HS-27A (cell line): ENCODE measurements at places on chromosomes 7 and 10.

DNA sequence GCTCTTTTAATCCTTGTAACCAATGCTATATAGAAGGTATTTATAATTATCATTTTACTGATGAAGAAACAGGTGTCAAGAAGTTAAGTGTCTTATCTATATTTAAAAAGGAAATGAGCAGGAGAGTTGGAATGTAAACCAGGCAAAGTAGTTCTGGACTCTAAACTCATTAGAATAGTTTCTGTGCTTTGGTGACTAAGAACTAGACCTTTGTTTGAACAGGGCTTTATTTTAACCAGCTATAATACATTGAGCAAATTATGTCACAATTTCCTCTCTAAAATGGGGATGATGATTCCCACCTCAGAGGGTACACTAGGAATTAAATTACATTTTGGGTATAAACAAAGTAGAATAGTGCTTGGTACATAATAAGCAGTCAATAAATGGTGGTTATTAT is 236.0 kb downstream of the MAGI2 start:
- no peak for DNase-seq

GRCh38 chr7:116242759-116243158 is 32.4 kb downstream of the TES start:
- no peak for DNase-seq

DNA sequence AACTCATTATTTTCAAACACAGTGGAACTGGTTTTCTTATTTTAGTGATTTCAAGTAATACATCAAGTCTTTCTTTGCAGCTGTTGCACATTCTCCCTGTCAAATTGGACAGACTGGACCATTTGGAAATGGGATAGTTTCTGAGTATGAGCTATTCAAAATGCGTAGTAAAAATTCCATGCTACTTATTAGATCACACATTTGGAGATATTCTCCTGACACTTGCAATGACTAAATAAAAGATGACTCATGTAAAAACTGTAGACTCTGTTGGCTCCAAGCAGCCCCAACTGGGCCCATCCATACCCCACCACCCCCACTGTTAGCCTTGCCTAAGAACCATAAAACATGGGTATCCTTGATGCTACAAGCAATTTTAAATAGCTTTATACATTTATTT is 25.9 kb upstream of the BICC1 start:
- no peak for DNase-seq

DNA sequence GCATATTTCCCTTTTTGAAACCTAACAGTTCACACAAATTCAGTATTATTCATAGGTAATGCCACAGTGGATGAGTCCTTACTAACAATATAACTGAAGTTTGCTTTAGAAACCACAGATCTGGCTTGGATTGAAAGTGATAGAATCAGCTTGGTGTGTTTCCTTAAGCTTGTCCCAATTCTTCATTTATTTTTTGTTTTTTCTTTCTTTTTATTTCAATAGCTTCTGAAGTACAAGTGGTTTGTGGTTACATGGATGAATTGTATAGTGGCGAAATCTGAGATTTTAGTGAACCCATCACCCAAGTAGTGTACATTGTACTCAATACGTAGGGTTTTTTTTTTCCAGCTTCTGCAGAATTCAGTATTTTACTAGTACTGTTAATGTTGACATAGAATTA is 518.2 kb upstream of the SEMA3D start:
- DNase-seq = no peak

GRCh38 chr7:130966246-130967009 is 232.4 kb upstream of the KLF14 start:
- no peak for DNase-seq

- no peak for DNase-seq
These were observed 367.7 kb upstream of the NPVF start for GRCh38 chr7:25595996-25596395.

DNA sequence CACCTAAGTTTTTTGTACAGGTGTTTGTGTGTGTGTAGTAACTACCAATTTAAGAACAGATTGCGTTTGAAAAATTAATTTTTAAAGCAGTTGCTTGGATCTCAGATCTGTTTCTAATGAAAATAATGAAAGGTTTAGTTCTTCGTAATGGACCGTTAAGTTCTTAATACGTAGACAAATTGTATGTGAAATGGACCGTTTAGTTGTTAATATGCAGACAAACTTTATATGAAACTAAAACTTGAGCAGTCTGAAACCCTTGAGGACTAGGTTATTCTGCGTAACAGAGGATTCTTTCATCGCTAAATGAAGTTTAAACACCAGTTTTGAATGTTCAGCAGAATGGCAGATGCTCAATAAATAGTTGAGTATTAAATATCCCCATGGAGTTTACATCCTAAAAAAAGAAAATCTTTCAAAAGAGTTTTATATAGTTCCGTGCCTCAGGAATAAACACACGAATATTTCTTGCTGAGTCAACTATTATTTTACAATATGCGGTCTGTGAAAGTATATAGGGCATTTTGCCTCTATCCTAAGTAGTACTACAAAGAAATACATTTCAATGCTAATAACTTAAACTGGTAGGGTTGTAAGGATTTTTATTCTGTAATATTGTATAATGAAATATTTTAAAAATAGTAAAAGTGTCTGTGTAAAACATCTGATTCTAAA is 1.2 kb downstream of the DBF4 start:
- no peak for DNase-seq

DNA sequence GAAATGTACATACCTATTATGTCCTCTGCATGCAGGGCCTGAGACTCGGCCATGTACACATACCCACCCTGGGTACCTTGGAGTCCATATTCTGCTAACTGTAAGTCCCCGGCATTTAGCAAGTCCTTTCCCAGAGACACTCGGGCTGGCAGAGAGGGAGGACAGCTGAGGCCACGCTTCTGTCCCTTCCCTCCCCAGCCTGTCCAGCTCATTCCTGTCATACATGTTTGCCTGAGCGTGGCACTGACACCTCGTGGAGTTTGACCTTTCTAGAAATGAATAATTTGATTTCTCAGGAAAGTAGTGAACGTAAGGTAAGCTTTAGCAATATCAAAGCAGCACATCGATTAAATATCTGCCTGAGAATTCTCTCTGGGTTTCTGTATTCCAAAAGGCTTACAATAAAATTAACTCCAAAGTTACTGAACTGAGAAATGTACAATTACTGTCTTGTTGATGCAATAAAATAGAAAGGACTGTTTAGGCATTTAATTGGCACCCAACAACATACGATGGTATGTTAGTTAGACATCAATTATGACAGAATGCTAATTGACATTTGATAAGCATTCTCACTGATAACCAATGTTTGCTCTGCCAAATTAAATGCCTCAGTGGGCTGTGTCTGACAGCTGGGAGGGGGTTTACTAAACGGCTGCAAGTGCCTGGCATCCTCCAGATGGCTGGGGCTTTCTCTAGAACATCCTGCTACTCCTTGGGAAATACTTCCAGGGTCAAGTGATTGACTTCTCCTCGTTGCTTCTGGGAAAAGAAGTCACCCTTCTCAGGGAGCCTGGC is 221.2 kb downstream of the CCSER2 start:
- DNase-seq = no peak

DNA sequence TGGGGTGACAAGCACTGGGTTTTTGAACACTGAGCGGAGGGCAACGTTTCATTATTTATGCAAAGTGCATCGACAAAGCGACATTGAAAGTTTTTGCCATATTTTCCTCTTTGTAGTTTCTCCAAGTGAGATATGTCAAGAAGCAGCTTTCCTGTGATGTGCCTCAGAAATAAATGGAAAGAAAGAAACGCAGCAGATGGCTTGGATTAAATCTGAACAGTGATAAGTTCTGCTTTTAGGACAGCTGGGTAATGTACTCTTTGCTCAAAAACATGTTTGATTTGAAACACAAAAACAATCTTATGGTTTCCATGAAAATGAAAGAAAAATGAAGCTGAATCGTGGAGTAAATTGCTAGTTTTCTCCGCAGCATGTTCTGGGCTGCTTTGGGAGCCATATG is 166.3 kb downstream of the PTPRN2 start:
- DNase-seq = no peak

DNA sequence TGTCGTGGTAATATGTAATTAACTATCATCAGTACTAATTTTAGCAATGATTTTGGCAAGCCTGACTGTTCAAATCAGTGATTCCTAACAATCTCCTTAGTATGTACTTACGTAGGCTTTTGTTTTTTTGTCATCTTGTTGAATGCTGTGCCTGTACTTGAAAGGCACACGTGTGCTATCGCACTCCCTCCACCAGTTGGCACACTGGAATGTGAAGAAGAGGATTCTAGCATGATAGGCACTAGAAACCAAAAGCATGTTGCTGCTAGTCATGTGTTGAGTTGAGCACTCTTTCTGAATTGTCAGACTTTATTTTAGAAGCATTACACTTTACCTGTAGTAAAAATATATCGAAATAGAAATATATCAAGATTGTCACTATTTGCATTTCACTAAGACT is 59.1 kb downstream of the TASOR2 start:
- no peak for DNase-seq

- no peak for DNase-seq
These were observed 100.8 kb downstream of the ACTR3B start for GRCh38 chr7:152860310-152860709.

DNA sequence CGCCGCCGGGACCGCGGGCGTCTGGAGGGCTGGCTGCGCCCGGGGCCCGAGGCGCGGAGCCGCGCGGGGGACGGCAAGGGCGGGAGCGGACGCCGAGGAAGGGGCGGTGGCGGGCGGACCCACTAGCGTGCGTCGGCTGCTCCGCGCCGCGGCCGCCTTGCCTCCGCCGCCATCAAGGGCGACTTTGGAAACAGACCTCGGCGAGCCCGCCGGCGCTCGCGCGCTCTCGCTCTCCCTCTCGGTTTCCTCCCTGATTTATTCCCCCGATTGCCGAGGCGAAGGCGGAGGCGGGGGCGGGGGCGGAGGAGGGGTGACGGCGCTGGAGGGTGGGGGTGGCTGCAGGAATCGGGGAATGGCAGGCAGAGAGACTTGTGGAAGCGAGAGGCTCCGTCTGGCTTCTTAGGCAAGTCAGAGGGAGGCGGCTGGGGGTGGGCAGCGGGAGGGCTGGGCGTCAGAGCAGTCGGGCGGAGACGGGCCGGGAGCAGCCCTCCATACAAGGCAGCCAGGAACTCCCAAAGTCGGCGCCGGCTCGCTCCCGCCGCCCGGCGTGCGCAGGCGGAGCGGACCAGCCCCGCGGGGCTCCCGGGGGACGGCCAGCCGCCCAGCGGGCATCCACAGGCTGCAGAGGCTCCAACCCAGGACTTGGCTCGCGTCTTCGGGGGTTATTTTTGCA is at the start of gene CACNA2D1:
Gene CACNA2D1 (minus strand): TSS at position 231 of the 673 bp plus-strand sequence.
- DNase-seq = peak; percentile 36

DNA sequence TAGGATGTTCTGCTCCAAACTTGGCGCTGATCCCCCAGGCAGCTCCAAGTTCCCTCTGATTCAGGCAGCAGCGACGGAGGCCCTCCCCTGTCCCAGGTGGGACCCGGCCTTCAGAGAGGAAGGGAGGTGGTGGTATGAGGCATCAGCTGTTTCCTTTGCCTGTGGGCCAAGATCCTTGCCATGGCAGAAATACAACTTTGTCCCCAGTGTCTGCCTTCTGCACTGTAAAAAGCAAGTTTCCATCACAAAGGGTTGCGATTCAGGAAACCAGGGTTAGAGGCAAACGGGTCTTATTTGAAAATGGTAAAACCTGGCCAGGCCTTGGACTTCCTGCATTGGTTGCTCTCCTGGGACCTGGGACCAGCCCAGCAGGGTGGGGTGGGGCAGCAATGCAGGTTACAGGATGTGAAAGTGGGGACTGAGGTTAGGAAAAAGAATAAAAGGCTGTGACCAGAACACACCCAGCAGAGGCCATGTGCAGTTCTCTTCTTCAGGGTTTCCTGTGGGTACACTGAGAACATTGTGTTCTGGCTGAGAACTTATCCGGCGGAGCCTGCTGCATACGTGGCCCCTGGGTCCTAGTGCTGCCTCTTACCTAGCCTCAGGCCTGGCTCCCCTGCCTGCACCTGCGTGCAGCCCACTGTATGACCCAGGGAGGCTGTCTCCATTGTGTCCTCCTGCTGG is 25.1 kb upstream of the DDIT4 start:
- DNase-seq = no peak

DNA sequence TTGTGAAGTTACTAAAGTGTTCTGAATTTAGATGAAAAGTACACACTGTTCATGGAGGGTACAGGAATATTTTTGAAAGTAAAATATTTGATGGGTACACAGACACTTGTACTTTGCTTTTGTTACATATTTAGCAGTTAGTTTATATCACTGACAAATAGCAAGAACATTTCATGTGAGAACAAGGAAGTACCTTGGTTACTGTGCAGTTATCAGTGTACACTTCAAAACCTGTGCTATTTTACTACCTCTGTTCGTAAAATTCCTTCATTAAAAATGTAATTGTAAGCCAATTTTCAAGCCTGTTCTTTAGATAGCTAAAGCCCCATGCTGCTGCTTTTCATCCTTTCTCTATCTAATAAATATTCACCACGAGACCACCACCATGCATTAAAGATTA is 39.8 kb upstream of the WASL start:
- no peak for DNase-seq
